ENCODE measurements at places on chromosomes 13 and 19.
A peak's percentile ranks its signal among the peaks of the same experiment; 100 is the strongest.

GRCh38 chr13:59458908-59459579 lies 704.7 kb downstream of the DIAPH3 start:
- DNase-seq: peak; percentile 88

DNA sequence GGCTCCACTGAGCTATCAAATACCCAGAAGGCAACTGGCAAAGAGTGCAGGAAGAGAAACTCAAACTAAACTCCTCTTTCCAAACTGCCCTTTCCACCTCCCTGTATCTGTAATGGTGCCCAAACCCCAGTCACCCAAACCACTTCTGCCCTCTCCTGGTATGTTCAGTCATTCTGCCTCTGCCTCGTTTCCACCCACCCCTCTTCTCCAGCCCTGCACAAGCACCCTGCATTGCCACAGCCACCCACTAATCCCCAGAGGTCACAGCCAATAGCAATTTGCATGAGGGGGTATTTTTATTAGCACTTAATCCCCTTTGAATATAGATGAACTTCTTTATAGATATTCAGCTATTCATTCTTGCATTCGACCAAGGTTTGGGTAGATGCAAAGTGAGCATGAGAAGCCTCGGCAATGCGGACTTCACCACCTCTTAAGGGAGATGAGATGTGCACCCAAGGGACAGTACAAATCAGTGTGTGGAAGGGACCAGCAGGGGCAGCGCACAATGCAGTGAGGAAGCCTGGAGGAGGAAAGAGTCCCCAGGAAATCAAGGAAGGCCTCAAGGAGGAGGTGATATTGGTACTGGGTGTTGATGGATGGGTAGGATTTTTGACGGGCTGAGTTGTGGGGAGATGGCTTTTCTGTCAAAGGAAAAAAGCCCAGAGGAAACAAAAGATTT lies 12.4 kb downstream of the TMEM272 start:
- DNase-seq: peak; percentile 54

DNA sequence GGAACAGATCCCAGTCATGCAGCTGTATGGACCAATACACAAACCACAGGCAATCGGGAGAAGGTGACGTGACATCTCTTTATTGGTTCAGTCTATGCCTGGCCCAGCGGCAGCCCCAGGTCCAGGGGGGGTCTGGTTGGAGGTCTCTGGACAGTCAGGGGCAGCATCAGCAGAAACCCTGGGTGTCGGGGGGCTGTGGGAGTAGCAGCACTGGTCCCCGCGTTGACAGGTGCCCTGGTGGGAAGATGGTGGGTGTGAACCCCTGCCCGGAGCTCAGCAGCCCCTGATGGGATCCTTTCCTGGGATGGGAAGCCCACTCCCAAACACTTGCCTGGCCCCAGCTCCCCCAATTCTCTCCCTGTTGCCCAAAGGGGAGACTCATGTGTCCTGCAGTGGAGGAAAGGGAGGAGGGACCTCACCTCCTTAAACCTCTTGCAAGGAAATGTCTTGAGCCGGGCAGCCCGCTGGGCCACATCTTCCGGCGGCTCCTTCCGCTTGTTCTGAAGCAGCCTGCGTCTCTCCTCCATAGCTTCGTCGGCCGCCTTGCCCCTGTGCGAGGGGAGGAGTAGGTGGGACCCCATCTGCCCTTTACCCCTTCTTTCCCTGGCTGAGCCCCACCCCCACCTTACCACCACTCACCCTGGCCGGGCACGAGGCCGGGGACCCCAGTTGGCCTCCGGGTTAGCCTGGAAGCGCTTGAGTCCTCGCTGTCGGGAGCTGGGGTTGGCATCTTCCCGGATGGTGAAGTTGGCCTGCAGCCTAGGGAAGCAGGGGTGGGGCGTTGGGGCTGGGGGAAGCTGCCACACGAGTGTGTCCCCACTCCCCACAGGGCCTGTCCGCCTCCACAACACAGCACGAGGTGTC lies 2.4 kb upstream of the LYL1 start:
- DNase-seq: no peak

- no peak for DNase-seq
Observed at GRCh38 chr13:37144661-37145060, 39.2 kb upstream of the CSNK1A1L start.

GRCh38 chr19:18496980-18497256 lies 25.0 kb downstream of the ELL start:
- DNase-seq: peak; percentile 57

GRCh38 chr13:111492341-111492950 lies 172.0 kb downstream of the TEX29 start:
- DNase-seq: no peak

GRCh38 chr19:58557221-58558065 lies 968 bp downstream of the UBE2M start:
- DNase-seq: no peak

- DNase-seq: peak; percentile 48
Observed at GRCh38 chr13:97205465-97205864, 16.7 kb upstream of the MBNL2 start.

DNA sequence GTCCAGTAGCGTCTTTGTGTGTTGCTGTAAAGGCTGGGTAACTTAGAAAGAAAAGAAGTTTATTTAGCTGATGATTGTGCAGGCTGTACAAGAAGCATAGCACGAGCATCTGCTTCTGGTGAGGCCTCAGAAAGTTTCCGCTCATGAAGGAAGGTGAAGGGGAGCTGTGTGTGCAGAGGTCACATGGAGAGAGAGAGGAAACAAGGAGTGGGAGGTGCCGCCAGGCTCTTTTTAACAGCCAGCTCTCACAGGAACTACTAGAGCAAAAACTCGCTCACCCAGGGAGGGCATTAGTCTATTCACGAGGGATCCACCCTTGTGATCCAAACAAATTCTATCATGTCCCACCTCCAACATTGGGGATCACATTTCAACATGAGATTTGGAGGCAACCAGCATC lies 99.8 kb downstream of the GPR12 start:
- DNase-seq: peak; percentile 3

- peak; percentile 74 for DNase-seq
Observed at GRCh38 chr19:42091742-42092141, 15.8 kb downstream of the ZNF574 start.

DNA sequence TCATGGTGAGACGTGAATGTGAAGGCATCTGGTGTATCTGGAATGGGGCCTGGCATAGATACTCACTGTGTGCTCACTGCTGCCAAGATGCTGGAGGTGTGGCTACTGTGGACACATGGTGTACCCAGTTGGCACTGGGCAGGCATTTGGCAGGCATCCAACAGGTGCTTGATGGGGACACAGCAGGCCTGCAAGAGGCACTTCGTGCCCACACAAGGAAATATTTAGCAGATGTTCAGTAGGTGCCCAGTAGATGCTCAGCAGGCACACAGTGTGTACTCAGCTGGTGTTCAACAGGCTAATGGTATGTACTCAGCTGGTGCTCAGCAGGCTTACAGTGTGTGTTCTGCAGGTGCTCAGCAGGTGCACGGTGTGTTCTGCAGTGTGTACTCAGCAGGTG lies 14.2 kb downstream of the CRTC1 start:
- DNase-seq: peak; percentile 89

DNA sequence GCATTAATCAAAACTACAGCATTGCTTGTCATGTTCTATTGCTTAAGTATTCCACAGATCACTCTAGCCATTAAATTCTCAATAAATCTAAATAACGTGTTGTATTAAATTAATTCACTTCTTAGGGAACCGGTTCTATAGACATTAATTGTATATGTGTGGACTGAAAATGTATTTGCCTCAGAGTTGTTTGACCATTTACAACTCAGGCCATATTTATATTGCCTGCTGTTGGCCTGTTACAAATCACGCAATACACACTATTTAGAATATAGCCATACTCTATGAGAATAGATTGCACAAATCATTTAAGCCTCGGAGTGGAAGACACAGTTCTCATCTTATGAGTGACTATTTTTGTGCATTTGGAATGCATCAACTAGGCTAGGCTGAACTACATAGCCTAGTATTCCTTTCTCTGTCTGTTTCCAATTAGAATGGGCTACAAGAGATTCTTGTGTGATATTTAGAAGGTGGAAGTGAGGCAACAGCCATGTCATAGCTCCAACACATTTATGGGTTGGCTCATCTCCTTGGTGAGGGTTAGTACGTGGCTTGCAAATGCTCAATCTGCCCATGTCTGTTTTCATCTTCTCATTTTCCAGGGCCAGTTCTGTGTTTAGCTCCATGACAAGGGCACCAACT lies 1116.1 kb downstream of the PCDH9 start:
- DNase-seq: no peak

GRCh38 chr13:73902296-73902695 lies 231.9 kb downstream of the KLF12 start:
- DNase-seq: peak; percentile 9

DNA sequence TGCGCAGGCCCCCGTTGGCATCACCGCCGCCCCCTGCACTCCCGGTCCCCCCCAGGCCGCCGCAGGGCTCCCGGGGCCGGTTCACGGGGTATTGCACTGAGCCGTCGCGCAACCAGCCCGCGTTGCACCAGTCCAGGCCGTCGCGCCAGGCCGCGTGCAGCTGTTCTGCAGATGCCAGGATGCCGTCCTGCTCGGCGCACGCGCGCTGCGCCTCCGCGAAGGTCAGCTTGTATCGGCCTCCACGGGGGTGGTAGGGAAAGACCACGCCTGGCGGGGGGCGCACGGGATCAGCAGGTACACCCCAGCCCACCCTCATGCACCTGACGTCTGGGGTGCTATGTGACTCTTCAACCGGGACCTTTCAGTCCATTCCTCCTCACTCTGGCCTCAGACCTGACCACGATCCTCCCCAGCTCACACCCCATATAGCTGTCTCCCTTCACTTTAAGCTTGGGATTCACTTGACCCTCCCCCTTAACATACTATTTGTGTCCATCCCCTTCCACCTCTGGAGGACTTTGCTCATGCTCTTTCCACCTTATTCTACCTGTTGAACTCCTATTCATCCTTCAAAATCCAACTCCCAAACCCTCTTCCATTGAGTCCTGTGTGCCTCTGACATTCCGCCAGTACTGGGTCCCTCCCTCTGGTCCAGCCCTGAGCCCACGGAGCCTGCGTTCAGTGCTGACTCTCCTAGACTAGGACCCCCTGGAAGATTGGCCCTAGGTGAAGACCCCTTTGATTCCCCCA lies 14.3 kb downstream of the TM6SF2 start:
- no peak for DNase-seq

- DNase-seq: peak; percentile 30
Observed at GRCh38 chr19:12773571-12773970, 1.8 kb downstream of the HOOK2 start.

GRCh38 chr19:48415395-48415794 lies 21.9 kb downstream of the GRIN2D start:
- DNase-seq: peak; percentile 87

DNA sequence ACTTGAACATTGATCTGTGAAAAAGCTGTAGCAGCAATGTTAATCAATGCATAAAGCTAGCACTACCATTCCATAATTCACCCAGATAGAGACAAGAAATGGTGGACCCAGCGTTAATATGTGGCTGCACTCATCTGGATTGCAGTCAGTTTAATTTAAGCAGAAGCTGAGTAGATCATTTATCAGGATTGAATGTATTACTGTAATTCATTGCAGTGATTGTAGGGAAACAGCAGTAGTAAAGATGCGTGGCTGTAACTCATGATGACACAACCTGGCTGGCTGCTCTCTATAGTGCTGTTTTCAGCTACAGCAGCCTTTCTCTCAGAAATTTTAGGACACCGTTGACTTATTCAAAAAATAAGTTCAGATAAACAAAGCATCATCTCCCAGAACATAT lies 499.5 kb upstream of the SLITRK6 start:
- DNase-seq: peak; percentile 35

GRCh38 chr19:3080286-3080685 lies 13.9 kb upstream of the GNA11 start:
- no peak for DNase-seq

DNA sequence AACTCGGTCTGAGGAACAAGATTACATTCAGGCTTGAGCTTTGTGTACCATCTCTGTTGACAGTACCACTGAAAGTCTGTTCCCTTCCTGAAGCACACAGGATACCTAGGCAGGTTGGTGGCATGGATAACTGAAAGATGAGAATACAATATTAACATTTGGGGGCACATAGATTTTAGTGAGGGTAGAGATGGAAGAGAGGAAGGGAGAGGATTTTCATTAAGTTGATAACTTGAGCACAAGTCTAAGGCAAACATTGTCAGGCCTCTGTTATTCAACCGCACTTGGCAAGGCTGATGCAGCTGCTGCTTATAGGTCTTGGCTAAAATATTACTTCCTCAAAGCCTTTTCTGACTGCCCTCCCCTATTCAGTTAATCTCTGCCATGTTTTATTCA lies 10.9 kb downstream of the MIR17HG start:
- DNase-seq: peak; percentile 61

DNA sequence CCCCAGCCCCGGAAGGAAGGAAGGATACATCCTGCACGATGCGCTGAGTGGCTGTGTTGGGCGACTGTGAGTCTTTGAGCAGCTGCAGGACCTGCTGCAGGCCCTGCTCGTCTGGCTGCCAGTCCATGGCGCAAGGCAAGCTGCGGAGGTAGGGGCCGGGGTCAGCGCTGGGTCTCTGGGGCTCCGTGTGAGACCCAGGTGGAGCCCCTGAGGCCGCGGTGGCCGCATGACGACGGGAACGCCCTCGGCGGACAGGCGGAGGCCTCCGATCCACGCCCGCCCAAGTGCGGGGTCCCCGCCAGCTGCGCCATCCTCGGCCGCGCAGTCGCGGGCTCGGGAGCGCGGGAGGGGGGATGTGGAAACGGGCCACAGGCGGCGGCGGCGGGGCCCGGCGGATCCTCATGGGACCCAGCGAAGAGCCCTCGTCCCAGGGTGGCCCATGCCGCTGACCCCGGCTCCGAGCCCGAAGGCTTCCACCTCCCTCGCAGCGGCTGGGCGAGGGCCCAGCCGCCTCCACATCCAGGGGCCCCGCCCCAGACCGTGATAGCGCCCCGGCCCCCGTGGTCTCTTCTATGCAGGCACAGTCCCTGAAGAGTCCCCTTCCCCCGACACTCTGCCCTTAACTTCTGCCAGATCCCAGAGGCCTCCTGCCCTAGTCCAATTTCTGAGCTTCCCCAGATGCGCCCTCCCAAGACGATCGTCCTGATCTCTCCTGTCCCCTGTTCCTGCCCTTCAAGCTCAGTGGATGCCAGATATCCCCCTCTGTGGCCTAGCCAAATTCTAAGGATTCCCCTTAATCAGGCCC lies 2.7 kb downstream of the TNPO2 start:
- no peak for DNase-seq

- DNase-seq: no peak
Observed at GRCh38 chr13:63201493-63201892, 1785.8 kb upstream of the PCDH20 start.
